Bronchial smooth muscle cell (primary cell): ENCODE measurements at places on chromosomes 7 and 10. TPM values are rescaled to one million over a fixed set of nuclear protein-coding genes. Genes with fewer than 3 reads are reported as not detected.

Gene ADD3
- total RNA-seq, result 207 and 529 TPM in 2 replicates

Gene GIMAP5
- not detected in 2 replicates for total RNA-seq

Gene SFRP5
- not detected in 2 replicates for total RNA-seq

Gene CTBP2
- 62.1 and 81.8 TPM in 2 replicates for total RNA-seq

Gene GPR15LG
- total RNA-seq, result not detected in 2 replicates

Gene KCND2
- 3.3 and 5.0 TPM in 2 replicates for total RNA-seq

Gene CFAP43
- 0.16 and 0.52 TPM in 2 replicates for total RNA-seq

Gene RBM17
- 37.4 and 39.1 TPM in 2 replicates for total RNA-seq

Gene CPEB3
- 0.32 and 0.43 TPM in 2 replicates for total RNA-seq

Gene GALNT17
- total RNA-seq, result not detected in 2 replicates

Gene LRRD1
- total RNA-seq, result under 0.01 TPM in 1 of 2 replicates, not detected in the other

Gene NKX1-2
- total RNA-seq, result not detected in 2 replicates

Gene AKR1C3
- 158 and 170 TPM in 2 replicates for total RNA-seq

Gene EZH2
- 4.3 and 4.7 TPM in 2 replicates for total RNA-seq

Gene SYNPO2L
- not detected in 2 replicates for total RNA-seq

Gene AFAP1L2
- 0.16 and 0.26 TPM in 2 replicates for total RNA-seq

Gene POLR2J2
- 1.7 and 3.5 TPM in 2 replicates for total RNA-seq
